Suppressor macrophage (primary cell): ENCODE measurements at places on chromosomes 1 and 21.

DNA sequence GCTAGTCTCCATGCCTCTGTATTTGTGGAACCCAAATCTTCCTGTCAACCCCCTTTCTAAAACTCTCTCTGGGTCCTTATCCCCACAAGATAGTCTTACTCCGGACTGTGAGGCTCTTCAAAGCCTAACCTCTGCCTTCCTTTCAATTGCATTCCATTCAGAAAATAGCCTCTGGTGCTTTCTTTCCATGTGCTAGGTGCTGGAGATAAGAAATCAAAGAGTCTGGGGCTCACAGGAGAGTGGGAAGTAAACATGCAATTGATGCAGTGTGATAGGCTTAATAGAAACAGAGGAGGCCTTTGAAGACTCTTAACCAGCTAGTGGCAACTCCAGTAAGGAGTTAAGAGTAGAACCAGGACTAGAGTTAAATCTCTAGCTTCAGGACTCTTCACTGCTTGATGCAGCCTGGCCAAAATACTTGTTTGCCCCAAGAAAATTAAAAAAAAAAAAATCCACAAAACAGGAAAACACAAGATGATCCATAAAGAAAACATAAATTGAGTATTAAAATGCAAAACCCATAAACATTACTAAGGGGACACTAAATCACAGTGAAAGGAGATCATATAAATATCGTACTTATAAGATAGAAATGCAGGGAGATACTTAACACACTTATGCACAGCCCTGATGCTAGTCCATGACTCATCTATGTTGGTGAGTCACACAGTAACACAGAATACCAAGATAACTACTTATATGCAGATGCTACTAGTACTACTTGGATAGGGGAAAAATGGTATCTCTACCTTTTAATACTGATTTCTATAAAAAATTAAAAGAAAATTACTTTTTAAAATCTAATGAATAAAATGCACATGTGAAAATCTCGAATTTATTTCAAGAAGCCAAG is 341.5 kb downstream of the KCNH1 start:
- no peak for DNase-seq

DNA sequence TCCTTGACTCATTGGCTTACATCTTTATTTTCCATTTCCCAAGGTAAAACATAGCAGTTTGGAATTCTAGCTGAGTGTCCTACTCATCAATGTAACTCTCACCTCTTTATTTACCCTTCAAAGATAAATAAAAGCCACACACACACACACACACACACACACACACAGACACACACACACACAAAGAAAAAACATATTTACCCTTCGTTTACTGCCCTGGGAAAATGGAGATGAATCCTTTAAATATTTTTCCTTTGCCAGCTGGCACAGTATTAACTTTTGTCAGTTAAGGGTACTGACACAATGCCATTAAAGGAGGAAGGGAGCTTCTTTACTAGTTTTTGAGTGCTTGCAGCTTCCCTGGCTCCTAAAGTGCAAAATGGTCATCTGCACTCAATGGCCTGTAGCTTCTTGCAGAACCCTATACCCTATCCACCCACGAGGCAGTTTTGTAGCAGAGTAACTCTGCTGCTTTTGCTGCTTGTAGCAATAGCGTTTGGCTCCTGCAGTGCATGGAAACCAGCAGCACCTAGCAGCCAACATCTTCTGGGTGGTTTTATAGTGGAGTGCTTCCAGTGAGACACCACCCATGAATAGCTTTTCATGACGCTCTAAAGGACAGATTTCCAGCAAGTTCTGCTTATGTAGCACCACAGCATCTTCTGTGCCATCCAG is 103.7 kb downstream of the HS2ST1 start:
- DNase-seq, result no peak

GRCh38 chr1:1157426-1157913 is 16.2 kb upstream of the TTLL10 start:
- peak; percentile 87 for DNase-seq

GRCh38 chr1:208272311-208272710 is 28.1 kb upstream of the PLXNA2 start:
- no peak for DNase-seq

GRCh38 chr1:155195201-155196102 is 12.2 kb downstream of the THBS3 start:
- DNase-seq, result no peak

DNA sequence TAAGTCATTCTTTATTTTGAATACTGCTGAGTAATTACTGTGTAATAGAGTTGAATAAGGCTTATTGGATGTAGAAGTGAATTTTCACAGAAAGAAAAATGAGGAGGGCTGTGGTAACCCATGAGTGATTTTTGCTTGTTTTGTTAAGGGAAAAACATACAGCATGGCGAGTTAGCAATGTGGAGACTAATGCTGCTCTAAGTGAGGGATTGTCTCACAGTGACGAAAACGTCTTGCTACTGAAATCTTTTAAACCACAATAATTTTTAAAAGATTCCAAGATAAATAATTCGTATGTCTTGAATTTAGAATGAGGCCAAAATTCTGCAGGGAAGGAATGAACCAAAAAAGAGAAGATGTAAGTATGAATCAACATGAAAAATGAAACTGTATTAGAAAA is 16.2 kb upstream of the PLA2G4A start:
- no peak for DNase-seq

GRCh38 chr1:14531519-14531918 is 67.0 kb upstream of the KAZN start:
- no peak for DNase-seq

- DNase-seq, result peak; percentile 60
Observed at GRCh38 chr1:10980841-10981727, 31.4 kb upstream of the TARDBP start.

GRCh38 chr1:53327182-53327913 is 522 bp downstream of the LRP8 start:
- DNase-seq, result peak; percentile 39

DNA sequence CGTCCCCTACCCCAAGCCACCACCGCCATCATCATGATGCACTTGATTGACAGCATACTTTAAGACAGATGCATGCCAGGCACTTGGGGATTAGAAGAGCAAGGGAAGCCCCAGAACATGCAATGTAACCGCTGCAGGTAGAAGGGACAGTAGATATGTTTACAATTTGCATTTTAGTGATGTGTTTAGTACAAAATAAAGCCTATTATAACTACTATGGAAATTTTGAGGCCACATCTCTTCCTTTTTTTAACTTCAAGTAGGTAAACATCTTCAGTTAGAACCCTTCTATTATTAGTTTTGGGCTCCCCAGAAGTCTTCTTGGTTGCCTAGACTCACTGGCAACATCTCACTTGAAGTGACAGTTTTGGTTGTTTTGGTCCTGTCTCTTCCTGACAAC is 25.3 kb downstream of the CR1L start:
- no peak for DNase-seq

GRCh38 chr1:173545688-173546087 is 57.2 kb downstream of the SLC9C2 start:
- no peak for DNase-seq

DNA sequence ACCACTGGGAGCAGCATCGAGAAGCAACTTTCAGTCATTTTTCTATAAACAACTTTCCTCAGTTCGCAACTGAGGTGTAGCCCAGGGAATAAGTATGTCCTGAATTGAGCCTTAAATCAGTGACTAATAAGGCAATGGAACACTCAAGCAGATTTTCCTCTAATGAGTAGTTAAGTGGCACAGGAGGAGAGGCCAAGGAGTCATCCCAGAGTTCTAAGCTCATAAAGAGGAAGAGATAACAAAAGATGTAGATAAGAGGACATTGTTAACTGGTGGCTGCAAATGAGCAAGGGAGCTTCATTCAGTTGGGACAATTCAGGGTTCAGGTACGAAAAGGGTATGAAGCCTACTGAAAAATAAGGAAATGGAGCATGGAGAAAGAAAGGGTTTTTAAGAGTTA is 64.5 kb downstream of the LRRC40 start:
- no peak for DNase-seq

GRCh38 chr1:248243204-248243603 is 12.0 kb downstream of the OR2M4 start:
- peak; percentile 45 for DNase-seq

DNA sequence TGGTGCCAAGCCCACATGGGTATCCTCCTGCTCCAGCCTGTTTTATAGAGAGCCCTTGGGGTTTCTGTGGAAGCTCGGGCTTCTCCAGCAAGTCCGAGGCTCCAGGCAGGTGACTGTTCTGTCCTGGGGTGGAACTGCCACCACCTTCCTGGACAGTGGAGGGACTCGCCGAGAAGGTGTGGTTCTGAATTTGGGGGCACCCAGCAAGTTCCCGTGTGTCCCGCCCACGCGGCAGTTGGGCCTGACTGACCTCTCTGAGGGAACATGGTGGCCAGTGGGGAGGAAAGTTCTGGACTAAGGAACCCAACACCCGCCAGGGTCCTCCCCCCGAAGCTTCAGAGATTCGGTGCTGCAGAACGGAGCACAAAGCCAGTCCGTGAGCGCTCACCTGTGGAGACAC is 158.1 kb upstream of the C1orf174 start:
- no peak for DNase-seq

- DNase-seq, result no peak
Observed at GRCh38 chr1:150321826-150322166, 463 bp downstream of the PRPF3 start.

DNA sequence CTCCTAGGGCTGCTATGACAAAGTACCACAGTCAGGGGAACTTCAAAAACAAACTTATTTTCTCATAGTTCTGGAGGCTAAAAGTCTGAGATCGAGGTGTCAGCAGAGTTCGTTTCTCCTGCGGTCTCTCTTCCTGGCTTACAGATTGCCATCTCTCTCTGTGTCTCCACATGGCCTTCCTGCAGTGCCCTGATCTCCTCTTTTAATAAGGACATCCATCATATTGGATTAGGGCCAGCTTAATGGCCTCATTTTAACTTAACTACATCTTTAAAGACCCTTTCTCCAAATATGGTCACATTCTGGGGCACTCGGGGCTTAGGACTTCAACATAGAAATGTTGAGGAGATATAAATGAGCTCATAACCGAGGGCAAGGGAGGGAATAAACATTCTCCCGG is 12.2 kb downstream of the C1orf74 start:
- no peak for DNase-seq

GRCh38 chr1:223413216-223413615 is 20.0 kb downstream of the CCDC185 start:
- no peak for DNase-seq

- DNase-seq, result no peak
Observed at GRCh38 chr1:202171292-202172014, 11.1 kb upstream of the PTPN7 start.

GRCh38 chr21:44735821-44736220 is 24.4 kb upstream of the TSPEAR start:
- DNase-seq, result no peak

DNA sequence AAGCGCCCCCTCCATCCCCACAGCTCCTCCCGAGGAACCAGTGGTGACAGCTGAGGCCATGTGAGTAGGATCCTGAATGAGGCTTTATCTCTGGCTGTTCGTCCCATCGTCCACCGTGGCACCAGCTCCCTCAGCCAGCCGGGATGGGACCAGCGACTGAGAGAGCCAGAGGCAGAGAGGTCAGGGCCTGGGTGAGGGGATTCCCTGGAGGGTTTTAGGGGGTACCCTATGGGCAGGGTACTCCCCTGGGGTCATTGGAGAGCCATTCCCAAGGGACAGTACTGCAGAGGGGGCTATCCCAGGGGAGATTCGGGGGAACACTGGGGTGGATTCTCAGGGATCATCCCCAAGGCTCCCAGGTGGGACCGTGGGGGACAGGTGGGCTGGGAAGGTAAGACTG is 2.4 kb downstream of the TMEM125 start:
- DNase-seq, result no peak

DNA sequence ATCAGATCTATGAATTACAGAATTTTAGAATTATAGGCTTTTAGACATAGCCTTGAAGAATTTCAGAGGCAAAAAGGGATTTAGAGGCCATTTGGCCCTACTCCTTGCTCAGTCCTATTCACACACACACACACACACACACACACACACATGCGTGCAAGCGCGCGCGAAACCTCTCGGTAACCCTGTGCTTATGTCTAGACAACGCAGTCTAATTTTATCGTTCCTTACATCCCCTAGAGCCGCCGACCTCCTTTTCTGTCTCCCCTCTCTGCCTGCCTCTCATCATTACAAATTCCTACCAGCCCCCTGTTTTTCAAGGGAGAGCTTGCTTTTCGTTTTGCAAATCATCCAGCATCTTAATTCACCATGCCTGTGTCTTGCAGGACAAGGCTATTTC is 252.1 kb downstream of the FOXD2 start:
- no peak for DNase-seq

DNA sequence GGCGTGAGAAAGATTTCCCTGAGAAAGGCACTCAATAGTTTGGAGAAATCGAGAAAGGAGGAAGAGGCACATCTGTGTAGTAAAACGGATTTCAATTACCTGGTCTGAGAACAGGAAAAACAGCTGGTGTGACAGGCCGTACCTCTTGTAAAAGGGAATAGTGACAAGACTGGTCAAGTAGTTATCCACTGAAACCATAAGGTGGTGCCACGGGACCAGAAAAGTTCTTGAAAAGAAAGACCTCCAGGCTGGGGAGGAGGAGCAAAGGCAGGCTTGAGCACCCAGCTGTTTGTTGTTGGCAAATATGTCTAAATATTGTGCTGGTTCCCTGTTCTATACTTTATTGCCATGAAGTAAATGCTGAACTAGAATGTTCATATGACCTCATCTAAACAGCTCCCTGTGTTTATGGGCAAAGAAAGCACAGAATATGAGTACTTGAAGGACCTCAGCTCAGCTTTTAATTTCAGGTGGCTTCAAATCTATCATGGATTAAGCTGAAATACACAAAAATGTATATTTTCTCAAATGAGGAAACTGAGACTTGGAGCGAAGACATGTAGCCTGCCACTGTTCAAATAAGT is 4.0 kb downstream of the HAO2 start:
- no peak for DNase-seq

DNA sequence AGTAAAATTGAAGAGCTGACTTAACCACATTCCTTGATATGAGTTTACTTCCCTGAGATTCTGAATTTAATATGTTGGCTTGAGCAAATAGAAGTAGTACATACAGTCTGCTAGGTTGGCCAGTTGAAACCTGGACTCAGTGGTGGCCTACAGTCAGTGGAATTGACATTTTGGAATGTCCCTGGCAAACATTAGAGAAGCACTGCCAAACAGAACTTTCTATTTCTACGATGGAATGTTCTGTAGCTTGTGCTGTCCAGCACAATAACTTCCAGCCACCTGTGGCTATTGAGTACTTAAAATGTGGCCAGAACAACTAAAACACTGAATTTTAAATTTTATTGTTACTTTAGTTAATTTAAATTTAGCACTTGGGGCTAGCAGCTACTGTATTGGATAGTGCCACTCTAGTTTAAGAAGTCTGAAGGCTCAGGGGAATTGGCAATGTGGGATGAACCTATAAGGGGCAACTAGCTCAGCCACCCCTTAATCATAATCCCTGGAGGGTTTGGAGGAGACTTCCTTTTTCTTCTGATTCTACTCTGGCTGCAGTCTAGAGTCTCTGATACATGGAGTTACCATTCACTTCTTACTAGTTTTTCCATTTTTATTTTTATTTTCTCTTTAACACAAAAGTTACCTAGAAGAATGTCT is 10.3 kb upstream of the TEDDM1 start:
- DNase-seq, result no peak

- DNase-seq, result no peak
Observed at GRCh38 chr1:62724430-62724829, 36.2 kb upstream of the DOCK7 start.

- no peak for DNase-seq
Observed at GRCh38 chr1:170296642-170297041, 150.9 kb downstream of the NTMT2 start.

- DNase-seq, result no peak
Observed at GRCh38 chr1:196545222-196545621, 63.0 kb downstream of the KCNT2 start.

GRCh38 chr1:218546314-218546713 is 201.2 kb downstream of the TGFB2 start:
- peak; percentile 4 for DNase-seq
